ENCODE measurements at places on chromosomes 16 and 17. TPM values are rescaled to one million over a fixed set of nuclear protein-coding genes. Genes with fewer than 3 reads are reported as not detected.

GRCh38 chr17:6456321-6456720 is 12.1 kb downstream of the PIMREG start:
- no peak for DNase-seq

- no peak for DNase-seq
These were observed 151.2 kb downstream of the TANC2 start for GRCh38 chr17:63116967-63117830.

- DNase-seq, result no peak
These were observed 841 bp upstream of the IGFALS start for GRCh38 chr16:1794221-1794871.

DNA sequence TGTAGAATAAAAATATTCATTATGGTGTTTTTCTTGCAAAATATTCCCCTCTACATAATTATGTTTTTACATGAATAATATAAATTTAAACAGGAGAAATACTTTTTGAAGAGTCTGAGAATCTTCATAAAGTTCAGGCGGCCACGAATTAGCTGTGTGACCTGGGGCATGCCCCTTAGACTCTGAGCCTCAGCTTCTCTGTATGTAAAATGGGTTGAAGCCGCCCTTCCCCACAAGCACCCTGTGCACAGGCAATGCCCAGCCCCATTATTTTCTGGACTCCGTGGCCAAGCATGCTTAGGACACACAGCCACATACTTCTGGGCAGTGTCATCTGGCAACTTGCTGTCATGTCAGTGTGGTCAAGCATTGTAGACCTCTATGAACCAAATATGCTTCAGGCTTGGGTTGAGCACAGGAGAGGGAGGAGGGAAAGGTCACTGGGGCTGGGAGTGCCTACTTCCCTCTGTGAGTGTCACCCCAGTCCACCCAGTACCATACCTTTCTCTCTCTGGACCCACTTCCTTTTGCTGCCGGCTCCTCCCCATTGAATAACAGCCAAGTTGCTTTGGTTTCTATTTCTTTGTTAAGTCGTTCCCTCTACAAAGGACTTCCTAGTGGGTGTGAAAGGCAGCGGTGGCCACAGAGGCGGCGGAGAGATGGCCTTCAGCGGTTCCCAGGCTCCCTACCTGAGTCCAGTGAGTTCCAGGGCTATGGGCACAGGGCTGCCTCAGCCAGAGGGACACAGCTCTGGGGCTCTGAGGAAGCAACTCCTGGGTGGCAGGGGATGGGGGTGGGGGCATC is at the start of gene LGALS9:
TSS of gene LGALS9 (plus strand) at position 582 of the 804 bp plus-strand sequence. CDS start at position 660, 78 bp downstream.
- DNase-seq, result no peak

Gene TBC1D3C
- not detected for total RNA-seq

Gene SMIM36
- total RNA-seq, result not detected

Gene HASPIN
- 8.9 TPM for total RNA-seq

Gene TP53TG3C
- not detected for total RNA-seq

Gene KRTAP9-4
- not detected for total RNA-seq
